ENCODE measurements at places on chromosomes 2 and 18. TPM values are rescaled to one million over a fixed set of nuclear protein-coding genes. Genes with fewer than 3 reads are reported as not detected.

- no peak for DNase-seq
- H3K27me3 ChIP-seq: peaks cover 14% of the 10 kb centered on the region
- no peak within 1 kb of the TSS for H3K27ac ChIP-seq
- peak within 1 kb of the TSS; percentile 41 for H3K4me3 ChIP-seq
These were observed at the start of gene FHL2 for GRCh38 chr2:105398336-105399206. Gene FHL2 (minus strand): TSS chr2:105399051. CDS start chr2:105386516, 12,535 bp downstream.

GRCh38 chr2:23662941-23663920 lies 263.7 kb downstream of the ATAD2B start:
- no peak for DNase-seq
- no peak overlapping the region for H3K4me3 ChIP-seq
- no peaks in the 10 kb centered on the region for H3K27me3 ChIP-seq
- H3K27ac ChIP-seq: no peak overlapping the region
- peaks cover under 1% of the 10 kb centered on the region for H3K4me1 ChIP-seq

- no peaks in the 10 kb centered on the region for H3K4me1 ChIP-seq
- H3K27ac ChIP-seq: no peak overlapping the region
- H3K27me3 ChIP-seq: peaks cover 1% of the 10 kb centered on the region
- H3K4me3 ChIP-seq: no peak overlapping the region
These were observed 122.0 kb upstream of the APCDD1 start for GRCh38 chr18:10332452-10332851.

- no peak overlapping the region for H3K4me3 ChIP-seq
- no peaks in the 10 kb centered on the region for H3K36me3 ChIP-seq
- no peaks in the 10 kb centered on the region for H3K27me3 ChIP-seq
- peak overlapping the region; percentile 54 for H3K27ac ChIP-seq
- DNase-seq: no peak
These were observed 139.4 kb downstream of the FAM210A start for GRCh38 chr18:13587001-13587400.

DNA sequence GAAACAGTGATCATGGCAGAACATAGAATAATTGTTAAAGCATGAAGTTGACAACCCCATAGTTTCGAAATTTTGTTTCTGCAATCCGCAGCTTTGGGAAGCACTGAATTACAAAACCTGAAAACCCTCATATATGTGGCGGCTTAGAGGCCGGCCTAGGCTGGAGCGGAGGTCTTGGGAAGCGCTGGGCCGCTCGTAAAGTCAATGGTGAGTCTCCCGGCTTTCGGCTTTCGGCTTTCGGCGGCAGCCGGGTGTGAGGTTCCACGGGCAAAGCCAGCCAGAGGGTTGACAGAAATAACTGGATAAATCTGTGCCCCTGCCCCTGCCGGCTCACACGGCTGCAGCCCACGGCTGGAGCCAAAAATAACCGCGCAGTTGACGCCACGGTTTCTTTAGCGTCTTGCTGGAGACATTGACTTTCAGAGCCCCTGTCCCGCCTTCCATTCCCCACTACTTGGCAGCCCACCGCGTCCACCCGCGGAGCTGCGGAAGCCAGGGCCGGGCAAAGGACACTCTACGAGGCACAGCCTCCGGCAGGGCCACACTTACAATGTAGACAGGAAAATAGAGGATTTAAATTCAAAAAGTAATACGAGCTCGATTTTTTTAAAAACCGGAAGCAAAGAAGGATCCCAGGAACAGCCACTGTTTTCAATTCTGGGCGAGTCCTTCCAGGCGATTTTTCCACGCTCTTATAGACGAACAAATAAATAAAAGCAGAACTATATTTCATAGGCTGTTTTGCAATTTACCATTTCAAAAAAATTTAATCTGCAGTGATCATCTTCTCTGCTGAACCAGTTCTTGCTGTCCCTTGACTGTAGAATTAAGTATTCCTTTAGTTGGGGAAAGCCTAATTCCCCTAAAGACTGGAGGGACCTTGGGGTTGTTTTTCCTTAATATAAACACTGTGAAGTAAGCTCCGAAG lies 28.3 kb upstream of the ATP6V1B1 start:
- DNase-seq: no peak
- H3K27me3 ChIP-seq: peaks cover 42% of the 10 kb centered on the region
- H3K4me3 ChIP-seq: no peak overlapping the region
- H3K4me1 ChIP-seq: no peaks in the 10 kb centered on the region

DNA sequence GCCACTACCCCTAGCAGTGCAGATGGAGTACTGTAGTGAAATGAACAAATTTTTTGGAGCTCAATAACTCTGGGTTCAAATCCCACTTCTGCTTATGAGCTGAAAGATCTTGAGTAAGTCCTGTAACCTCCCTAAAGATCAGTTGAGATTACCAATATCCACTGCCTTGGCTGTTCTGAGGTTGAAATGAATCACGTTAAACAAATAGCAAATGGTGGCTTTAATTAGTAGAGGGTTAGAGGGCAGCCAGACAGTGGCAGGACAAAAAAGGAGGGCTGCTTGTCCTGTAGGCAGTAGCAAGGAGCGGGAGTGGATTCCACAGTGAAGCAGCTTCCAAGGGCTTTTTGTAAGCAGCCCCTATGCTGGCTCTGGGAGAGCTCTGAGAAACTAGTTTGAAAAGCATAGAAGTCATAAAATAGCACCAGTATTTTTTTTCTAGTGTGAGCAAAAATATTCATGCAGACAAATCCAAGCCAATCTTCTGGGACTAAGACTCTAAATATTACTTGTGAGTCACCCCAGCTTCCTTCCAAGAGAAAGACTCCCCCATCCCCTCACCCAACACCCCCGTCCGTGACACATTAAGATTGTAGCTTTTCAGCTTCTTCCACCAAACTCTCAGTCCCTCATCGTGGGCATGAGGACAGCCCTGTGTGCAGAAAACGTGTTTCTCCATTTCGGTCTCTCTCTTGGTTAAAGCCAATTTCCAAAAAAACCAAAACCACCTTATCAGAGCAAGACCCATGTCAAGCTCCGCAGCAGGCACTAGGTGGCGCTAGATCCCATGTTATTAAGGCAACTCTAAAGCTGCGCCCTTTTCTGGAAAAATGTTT lies 123.5 kb upstream of the LGALSL start:
- H3K27me3 ChIP-seq: no peaks in the 10 kb centered on the region
- H3K4me1 ChIP-seq: peaks cover 41% of the 10 kb centered on the region
- no peak overlapping the region for H3K4me3 ChIP-seq
- no peak overlapping the region for H3K27ac ChIP-seq
- no peaks in the 10 kb centered on the region for H3K36me3 ChIP-seq

GRCh38 chr2:146239392-146240135 lies 1605.3 kb upstream of the ACVR2A start:
- H3K27me3 ChIP-seq: no peaks in the 10 kb centered on the region
- H3K27ac ChIP-seq: no peak overlapping the region
- H3K4me3 ChIP-seq: no peak overlapping the region
- no peak for DNase-seq
- H3K4me1 ChIP-seq: no peaks in the 10 kb centered on the region

GRCh38 chr2:63663013-63663864 lies 74.5 kb downstream of the MDH1 start:
- DNase-seq: no peak
- H3K27me3 ChIP-seq: no peaks in the 10 kb centered on the region
- no peaks in the 10 kb centered on the region for H3K36me3 ChIP-seq
- H3K4me3 ChIP-seq: no peak overlapping the region
- H3K4me1 ChIP-seq: no peaks in the 10 kb centered on the region

DNA sequence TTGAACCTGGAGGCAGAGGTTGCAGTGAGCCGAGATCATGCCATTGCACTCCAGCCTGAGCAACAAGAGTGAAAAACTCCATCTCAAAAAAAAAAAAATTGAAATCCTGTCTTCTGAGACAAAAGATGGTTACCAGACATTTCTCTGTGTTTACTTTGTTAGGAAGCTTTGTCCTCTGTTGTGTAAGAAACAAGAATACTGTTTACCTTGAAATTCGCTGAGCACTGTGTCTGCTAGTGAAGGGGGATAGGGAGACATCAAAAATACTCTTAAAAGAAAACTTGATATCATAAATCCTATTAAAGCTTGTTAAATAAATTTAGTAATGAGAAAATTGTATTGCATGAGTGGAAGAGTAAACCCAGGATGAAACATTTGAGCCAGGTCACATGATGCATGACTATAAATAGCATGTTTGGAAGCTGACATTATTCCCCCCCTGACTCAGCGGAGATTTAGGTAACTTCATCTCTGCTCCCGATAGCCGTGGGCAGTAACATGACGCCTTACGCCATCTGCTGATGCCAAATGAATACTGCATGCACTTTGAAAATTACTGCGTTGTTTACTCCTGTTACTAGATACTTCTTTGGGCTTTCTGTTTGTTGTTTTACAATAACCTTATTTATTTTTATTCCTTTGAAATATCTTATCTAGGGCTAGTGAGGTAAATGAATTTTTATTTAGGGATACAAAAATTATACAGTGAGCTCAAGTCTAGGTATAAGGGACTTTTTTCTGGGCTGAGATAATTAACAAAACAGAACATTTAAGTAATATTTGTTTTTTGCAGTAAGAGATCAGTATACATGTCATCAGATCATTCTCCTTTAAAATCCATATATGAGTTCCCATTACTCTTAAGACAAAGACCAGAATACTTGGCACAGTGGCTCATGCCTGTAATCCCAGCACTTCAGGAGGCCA lies 134.9 kb downstream of the MAP3K20 start:
- H3K36me3 ChIP-seq: no peaks in the 10 kb centered on the region
- H3K27me3 ChIP-seq: no peaks in the 10 kb centered on the region
- peak; percentile 40 for DNase-seq
- H3K4me1 ChIP-seq: no peaks in the 10 kb centered on the region

GRCh38 chr2:144332356-144333142 lies 187.4 kb downstream of the ZEB2 start:
- H3K4me1 ChIP-seq: peaks cover 8% of the 10 kb centered on the region
- H3K27ac ChIP-seq: peak overlapping the region; percentile 78
- peak overlapping the region; percentile 56 for H3K4me3 ChIP-seq
- no peaks in the 10 kb centered on the region for H3K36me3 ChIP-seq
- DNase-seq: no peak
- no peaks in the 10 kb centered on the region for H3K27me3 ChIP-seq

DNA sequence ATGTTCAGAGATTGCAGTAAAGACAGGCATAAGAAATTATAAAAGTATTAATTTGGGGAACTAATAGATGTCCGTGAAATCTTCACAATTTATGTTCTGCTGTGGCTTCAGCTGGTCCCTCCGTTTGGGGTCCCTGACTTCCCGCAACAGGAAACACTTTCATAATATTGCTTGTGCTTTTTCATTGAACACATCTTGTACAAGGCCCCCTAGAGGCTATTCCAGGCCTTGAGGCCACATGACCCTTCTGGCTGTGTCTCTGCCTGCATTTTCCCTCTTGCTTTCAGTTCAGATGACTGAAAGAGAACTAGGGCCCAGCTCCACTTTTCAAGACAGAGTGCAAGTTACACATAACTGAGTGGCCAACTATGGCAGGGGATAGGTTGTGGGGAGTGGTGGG lies 164.1 kb downstream of the TMEM247 start:
- no peak overlapping the region for H3K4me3 ChIP-seq
- DNase-seq: no peak
- no peaks in the 10 kb centered on the region for H3K27me3 ChIP-seq
- H3K27ac ChIP-seq: no peak overlapping the region
- H3K4me1 ChIP-seq: no peaks in the 10 kb centered on the region

DNA sequence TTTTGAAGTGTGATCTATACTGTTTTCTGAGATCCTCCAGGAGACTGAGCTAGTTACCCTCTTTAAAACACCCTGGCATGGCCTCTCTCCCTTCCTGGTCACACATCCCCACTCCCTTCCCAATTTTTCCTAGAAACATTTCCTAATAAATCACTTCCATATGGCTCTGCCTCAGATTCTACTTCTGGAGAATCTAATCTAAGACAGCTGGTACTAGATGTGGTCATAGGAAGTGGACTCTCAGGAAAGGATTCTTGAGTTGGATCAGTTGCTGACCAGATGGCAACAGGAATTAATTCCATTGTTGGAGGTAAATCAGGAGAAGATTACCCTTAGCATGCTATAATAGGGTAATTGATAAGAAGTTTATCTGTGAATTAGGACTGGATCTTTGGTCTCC lies 310.5 kb downstream of the SATB2 start:
- no peaks in the 10 kb centered on the region for H3K27me3 ChIP-seq
- H3K4me3 ChIP-seq: no peak overlapping the region
- H3K27ac ChIP-seq: no peak overlapping the region

DNA sequence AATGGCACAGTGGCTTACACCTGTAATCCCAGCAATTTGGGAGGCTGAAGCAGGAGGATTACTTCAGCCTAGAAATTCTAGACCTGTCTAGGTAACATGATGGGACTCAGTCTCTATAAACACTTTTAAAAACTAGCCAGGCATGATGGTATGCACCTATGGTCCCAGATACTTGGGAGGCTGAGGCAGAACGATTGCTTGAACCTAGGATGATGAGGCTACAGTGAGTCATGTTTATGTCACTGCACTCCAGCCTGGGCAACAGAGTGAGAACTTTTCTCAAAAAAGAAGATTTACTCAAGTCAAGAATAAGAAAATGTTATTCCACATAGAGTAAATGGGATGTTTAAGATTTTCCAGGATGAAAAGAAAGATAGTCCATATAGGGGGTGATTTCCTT lies 158.6 kb downstream of the HNMT start:
- H3K36me3 ChIP-seq: no peaks in the 10 kb centered on the region
- H3K4me1 ChIP-seq: no peaks in the 10 kb centered on the region
- no peaks in the 10 kb centered on the region for H3K27me3 ChIP-seq
- no peak for DNase-seq

- no peaks in the 10 kb centered on the region for H3K27me3 ChIP-seq
- H3K27ac ChIP-seq: no peak overlapping the region
- no peaks in the 10 kb centered on the region for H3K36me3 ChIP-seq
- no peak overlapping the region for H3K4me3 ChIP-seq
These were observed 12.1 kb downstream of the FMNL2 start for GRCh38 chr2:152347076-152347475.

DNA sequence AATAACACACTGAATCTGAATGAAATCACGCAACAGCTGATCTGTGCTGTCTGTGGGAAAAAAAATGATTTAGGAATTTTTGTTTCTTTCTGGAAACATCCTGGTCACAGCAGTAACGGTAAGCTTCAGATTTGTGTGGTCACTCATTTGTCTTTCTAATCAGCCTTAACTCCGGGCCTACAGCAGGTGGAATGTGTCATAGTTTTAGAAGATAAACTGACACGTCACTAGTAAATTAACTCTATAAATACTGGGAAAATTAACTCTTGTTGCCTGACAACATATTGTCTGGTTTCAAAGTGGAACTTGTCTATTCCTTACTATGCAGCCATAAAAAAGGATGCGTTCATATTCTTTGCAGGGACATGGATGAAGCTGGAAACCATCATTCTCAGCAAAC lies 58.1 kb upstream of the NCK2 start:
- H3K4me3 ChIP-seq: no peak overlapping the region
- no peaks in the 10 kb centered on the region for H3K4me1 ChIP-seq
- no peaks in the 10 kb centered on the region for H3K36me3 ChIP-seq
- H3K27ac ChIP-seq: no peak overlapping the region
- no peak for DNase-seq

The HS6ST1 gene
- total RNA-seq: 17.0 TPM

The SS18 gene
- 56.7 TPM for total RNA-seq

The MATN3 gene
- not detected for total RNA-seq

The TCF7L1 gene
- total RNA-seq: 0.10 TPM

The ALPG gene
- not detected for total RNA-seq

The MC5R gene
- not detected for total RNA-seq

The NEU2 gene
- total RNA-seq: not detected

Measured in GM12878 (cell line).